ENCODE measurements at places on chromosomes 1 and 21.

DNA sequence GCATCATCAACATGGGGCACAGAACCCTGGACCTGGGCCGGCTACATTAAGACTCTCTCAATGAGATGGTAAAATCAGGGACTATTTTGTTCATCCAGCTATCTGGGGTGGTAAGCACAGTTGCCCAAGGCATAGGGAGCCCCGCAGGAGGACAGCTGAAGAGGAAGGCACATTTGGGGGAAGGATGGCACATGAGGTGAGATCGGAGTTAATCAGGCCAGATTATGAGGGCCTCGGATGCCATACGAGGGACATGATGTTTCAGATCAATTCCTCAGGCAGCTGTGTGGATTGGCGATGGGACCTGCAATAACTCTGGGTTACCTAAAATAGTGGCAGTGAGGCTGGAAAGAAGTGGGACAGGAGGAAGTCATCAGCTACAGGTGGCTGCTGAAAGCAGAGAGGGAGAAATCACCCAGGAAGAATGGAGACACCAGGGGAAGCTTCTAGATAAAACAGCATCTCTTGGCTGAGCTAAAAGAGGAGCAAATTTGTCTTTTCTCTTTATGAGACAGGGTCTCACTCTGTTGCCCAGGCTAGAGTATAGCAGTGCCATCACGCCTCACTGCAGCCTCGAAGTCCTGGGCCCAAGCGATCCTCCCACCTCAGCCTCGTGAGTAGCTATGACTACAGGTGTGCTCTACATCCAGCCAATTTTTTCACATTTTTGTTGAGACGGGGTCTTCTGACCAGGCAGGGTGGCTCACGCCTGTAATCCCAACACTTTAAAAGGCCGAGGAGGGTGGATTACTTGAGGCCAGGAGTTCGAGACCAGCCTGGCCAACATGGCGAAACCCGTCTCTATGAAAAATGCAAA lies 21.1 kb downstream of the TOMM20 start:
- DNase-seq, result no peak

DNA sequence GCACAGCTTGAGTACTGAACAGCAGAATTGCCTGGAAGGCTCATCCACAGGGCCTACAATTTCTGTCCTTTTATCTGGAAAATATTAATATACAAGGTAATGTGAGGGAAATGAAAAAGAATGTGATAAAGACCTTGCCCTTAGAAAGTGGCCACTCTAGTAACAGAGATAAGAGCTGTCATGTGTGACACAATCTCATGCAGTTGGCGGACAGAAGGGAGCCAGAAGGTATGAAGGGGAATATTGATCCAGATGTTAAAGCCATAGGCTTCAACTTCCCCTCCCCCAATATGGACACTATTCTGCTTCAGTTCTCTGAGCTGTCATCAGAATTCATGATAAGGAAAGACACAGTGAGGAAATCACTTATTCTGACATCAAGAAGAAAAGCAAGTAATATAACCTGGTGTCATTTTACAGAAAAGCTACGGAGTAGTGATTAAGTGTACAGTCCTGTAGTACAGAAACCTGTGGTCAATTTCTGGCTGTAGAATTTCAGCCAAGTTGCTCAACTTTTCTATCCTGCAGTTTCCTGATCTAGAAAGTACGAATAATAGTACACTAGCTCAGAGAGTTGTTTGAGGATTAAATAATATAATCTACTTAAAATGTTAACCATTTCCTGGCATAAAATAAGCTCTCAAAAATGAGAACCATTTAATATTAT lies 572.1 kb downstream of the DPYD start:
- no peak for DNase-seq

DNA sequence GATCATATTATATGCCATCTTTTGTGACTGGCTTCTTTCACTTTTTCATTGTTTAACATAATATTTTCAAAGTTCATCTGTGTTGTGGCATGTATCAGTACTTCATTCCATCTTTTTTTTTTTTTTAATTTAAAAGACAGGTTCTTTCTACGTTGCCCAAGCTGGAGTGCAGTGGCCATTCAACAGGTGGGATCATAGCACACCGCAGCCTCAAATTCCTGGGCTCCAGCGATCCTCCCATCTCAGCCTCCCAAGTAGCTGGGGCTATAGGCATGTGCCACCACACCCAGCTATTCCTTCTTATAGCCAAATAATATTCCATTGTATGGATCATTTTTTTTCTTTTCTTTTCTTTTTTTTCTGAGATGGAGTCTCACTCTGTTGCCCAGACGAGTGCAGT lies 34.6 kb upstream of the ZNF281 start:
- DNase-seq, result no peak

DNA sequence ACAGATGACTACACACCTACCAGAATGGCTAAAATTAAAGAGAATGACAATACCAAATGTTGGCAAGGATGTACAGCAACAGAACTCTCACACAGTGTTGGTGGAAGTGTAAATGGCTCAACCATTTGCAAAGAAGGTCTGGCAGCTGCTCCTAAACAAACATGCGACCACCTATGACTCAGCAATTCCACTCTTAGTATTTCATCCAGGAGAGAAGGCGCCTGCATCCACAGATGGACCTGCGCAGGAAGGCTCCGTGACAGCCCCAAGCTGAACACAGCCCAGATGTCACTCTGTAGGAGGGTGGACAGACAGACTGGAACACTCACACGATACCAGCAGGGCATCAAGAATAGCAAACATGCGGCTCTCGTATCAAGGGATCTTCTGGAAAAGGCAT lies 6.7 kb downstream of the PTTG1IP start:
- no peak for DNase-seq

DNA sequence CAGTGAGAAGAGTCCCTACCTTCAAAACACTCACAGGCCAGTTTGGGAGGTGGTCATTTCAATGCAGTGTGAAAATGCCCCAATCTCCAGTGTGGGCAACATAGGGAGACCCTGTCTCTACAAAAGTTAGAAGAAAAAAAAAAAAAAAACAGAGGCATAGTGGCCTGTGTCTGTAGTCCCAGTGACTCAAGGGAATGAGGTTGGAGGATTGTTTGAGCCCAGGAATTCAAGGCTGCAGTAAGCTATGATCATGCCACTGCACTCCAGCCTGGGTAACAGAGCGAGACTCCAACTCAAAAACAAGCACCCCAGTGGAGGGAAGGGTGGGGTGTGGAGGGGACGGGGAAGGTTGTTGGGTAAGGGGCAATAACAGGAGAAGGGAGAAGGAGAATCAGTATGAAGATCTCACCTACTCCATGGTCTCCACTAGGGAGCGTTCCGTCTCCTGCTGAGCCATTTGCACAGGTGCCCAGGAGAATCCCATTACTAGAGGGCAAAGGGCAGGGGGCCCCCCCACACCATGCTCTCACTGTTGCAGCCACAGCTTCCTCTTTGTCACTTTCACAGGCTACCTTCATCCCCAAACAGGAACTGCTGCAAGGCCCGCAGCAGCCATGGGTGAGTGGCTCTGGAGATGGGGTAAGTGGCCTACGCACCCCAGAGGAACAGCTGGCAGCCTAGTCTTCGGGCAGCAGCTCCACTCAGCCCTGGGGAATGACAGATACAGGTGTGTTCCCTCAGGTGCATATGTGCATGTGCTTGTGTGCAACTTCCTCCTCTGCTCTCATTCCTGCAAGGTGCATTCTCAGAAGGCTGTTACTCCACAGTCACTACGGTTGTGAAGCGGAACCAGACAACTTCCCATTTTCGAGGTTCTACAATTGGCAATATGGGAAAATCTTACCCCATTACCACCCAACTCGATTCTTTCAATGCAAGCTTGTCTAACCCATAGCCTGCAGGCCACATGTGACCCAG lies 87.9 kb upstream of the LYST start:
- DNase-seq, result peak; percentile 43

GRCh38 chr1:65503427-65503826 lies 83.0 kb downstream of the LEPR start:
- DNase-seq, result no peak

GRCh38 chr1:109984190-109984455 lies 442 bp upstream of the AHCYL1 start:
- DNase-seq, result no peak

DNA sequence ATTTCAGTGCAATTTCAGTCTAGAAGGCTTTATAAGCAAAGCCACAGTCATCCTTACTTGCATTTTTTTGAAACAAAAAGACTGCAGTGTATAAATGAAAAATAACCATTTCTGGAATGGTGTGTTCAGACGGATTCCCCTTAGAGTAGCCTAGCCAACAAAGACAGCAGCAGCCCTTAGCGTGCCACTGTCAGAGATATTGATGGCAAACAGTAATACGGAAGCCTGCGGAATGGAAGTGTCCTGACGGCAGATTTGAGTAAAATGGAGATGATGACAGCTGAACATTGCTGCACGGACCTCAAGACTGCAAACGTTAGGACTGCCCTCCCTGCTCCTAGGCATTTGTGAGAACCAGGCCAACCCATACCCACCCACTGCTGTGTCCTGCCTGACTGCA lies 54.7 kb downstream of the PDE9A start:
- DNase-seq, result no peak

- DNase-seq, result no peak
These were observed 543.0 kb upstream of the DAB1 start for GRCh38 chr1:57966751-57967406.

GRCh38 chr1:111505641-111506119 lies 2.2 kb upstream of the ADORA3 start:
- peak; percentile 48 for DNase-seq

DNA sequence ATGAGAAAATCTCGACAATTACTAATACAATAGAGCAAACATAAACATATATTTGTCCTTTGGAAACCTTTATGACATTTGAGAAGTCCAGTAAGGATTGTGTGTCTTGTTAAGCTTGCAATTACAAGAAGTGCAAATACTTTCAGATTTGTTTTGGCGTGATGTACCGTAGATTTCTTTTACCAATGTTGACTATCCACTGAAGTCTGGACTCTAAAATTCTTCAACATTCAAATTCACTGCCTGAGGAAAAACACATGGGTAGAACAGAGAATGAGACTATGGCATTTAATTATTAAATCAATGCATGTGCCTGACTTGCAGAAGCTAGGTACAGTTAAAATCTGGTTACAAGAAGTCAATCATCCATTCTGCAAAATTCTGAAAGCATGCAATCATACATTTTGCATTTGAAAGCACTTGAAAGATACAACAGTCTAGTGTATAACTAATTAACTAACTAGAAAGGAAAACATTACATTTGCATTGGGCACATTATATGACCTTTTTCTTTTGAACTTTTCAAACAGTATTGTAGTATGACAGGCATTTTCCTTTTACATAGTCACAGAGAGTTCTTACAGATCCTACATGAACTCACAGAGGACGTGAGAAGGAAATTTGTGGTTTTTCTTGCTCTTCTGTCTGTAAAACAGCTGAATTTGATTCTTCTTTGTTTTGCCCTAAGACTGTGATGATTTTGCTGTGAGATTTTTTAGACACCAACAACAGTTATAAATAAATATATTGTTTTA lies 511.1 kb upstream of the ADGRL4 start:
- no peak for DNase-seq

GRCh38 chr1:40405812-40406211 lies 32.3 kb downstream of the SMAP2 start:
- DNase-seq, result no peak

GRCh38 chr1:30746212-30747032 lies 11.2 kb downstream of the LAPTM5 start:
- DNase-seq, result peak; percentile 44

DNA sequence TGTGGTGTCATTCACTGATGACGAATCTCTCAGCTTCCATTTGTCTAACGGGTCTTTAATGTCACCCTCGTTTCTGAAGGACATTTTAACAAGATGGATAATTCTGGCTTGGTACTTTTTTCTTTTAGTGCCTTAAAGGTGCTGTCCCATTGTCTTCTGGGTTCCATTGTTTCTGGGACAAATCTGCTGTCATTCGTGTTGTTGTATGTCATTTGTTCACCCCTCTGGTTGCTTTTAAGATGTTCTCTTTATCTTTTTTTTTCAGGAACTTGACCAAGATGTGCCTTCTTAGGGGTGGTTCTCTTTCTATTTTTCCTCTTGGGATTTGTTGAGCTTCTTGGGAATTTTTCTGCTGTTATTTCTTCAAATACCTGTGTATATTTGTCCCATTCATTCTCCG lies 14.0 kb upstream of the MMEL1 start:
- no peak for DNase-seq

GRCh38 chr1:228315484-228315944 lies 91.1 kb downstream of the TRIM11 start:
- DNase-seq, result no peak

GRCh38 chr1:195769461-195769860 lies 838.8 kb downstream of the KCNT2 start:
- DNase-seq, result no peak

DNA sequence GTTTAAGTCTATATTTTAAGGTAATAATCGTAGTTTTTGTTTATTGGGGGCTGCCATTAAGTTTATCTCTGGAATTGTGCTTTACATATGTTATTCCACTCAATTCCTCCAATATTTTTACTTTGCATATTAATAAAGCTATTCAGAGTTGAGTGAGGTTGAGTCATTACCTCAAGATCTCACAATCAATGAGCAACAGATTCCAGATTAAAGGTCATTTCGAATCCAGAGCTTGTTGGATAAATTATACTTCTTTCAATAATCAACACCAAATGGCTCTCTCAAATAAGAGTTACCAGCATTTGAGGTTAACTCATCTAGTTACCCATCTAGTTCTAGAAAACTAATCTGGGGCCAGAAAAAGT lies 16.7 kb downstream of the RGS4 start:
- DNase-seq, result no peak

DNA sequence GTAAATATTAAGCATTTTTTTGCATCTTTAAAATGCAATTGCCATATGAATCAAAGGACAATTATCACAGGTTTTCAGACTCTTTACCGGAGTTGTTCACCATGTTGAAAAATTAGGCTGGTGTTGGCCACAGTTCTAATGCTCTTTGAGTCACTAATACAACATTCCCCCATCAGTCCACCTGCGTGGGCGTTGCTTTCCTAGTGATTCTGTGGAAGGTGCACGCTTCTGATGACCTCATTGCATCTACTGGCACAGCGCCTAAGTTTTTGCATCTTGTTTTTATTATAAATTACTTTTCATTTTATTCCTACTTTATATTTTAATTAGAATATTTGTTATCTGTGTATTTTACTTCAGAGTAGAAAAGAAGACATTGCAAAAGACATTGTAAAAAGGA lies 4.7 kb upstream of the F5 start:
- no peak for DNase-seq

DNA sequence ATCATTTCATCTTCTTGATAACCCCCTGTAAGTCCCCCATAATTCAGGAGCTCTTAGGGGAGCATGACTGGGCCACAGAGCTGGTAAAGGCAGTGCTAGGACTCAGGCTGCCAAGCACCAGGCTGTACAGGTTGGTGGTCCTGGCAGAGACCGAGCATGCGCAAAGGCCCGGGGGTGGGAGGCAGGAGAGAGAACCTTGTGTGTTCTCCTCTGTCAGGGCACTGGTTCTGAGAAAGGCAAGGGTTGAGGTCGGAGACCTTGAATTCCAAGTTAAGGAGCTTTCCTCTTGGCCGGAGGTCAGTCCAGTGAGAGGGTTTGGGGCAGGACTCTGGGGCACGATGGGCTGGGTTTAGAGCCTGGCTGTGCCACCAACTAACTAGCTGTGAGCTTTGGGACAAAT lies 23.2 kb downstream of the PADI3 start:
- no peak for DNase-seq
